ENCODE measurements at places on chromosomes 11 and 22. TPM values are rescaled to one million over a fixed set of nuclear protein-coding genes. Genes with fewer than 3 reads are reported as not detected.

The MMP7 gene
- total RNA-seq: not detected

- H3K4me1 ChIP-seq: peaks cover 16% of the 10 kb centered on the region
- no peaks in the 10 kb centered on the region for H3K27me3 ChIP-seq
- no peak within 1 kb of the TSS for H3K27ac ChIP-seq
- no peak for DNase-seq
- H3K4me3 ChIP-seq: no peak within 1 kb of the TSS
These were observed at the start of gene ETS1 for GRCh38 chr11:128587415-128587814. Gene ETS1, minus strand, starts transcription at chr11:128587558. Its CDS starts 14,428 bp downstream, at chr11:128573130.

DNA sequence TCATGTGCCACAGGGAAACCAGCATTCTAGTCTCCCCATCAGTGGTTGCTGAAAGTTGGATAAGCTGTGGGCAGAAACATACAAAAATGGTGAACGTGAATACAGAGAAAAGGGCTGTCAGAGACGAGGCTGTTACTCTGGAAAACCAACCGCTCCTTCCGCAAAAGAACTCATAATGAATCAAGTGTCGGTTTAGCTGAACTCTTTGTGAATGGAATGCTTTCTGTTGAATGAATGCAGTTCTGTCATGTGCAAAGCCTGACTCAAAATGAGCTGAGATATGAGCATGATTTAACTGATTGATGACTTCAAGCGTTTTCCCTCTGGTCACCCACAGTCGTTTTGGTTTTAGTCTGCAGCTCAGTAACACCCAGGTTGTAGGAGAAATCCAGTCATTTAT, 298.3 kb downstream of the ETS1 start:
- H3K4me3 ChIP-seq: peak overlapping the region; percentile 2
- peak overlapping the region; percentile 96 for H3K27ac ChIP-seq
- H3K4me1 ChIP-seq: peaks cover 96% of the 10 kb centered on the region
- no peaks in the 10 kb centered on the region for H3K27me3 ChIP-seq
- peak; percentile 78 for DNase-seq
- H3K36me3 ChIP-seq: peaks cover 11% of the 10 kb centered on the region

GRCh38 chr11:121282386-121282785, 10.2 kb upstream of the SC5D start:
- H3K4me3 ChIP-seq: no peak overlapping the region
- H3K36me3 ChIP-seq: no peaks in the 10 kb centered on the region
- H3K27me3 ChIP-seq: peaks cover 27% of the 10 kb centered on the region

Measured in activated CD4-positive, alpha-beta memory T cell treated with anti-CD3 and anti-CD28 coated beads for 36 hours (primary cell).